ENCODE measurements at places on chromosomes 12 and 14.

DNA sequence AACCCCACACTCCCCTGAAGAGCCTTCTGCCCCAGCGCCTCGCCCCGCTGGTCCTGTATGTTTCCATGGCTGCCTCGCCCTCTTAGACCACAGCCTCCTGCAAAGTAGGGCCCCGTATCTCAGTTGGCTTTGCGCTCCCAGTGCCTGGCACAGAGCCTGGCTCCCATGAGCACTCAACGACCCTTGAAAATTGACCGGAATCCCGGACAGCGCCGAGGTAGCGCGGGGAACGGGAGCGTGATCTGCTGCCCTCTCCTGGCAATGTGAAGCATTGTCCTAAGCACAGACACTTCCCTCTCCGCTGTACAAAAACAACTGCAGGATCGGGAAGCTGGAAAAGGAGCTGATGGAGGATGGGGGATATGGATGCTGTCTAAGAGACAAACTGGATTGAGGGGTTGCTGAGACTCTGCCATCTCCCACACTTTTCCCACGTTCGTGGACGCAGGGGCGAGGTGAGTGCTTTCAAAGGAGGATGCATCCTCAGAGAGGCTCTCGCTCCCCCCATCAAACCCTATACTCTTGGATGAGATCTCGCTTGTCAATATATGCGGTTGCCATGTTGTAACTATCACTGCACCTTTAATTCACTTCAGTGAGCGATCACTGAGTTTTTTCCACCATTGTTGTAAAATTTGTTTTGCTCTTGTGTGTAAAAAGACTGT is 10.7 kb upstream of the FKBP4 start:
- DNase-seq, result peak; percentile 32

DNA sequence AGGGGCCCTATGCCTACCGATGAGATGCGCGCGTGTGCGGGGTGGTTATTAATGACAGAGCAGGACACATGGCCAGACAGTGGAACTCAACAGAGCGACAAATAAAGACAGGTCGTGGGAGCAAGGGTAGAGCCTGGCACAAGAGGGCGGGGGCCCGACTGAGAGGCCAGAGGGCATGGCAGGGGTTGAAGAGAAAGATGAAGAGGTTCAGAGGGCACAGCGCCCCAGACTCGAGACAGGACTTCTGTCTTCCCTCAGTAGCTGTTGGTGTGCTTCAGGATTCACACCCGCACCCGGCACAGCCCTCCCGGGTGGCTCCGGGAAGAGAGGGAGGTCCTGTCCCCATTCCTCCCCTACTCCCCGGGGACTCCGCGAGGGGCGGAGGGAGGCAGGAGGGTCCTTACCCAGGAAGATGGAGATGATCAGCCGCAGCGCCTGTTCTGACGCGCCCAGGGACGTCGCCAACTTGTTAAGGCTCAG is 366 bp downstream of the LPCAT3 start:
- DNase-seq, result no peak

GRCh38 chr14:65210118-65210821 is 108.0 kb upstream of the MAX start:
- DNase-seq, result no peak

GRCh38 chr14:92248696-92249095 is 74.3 kb upstream of the SLC24A4 start:
- no peak for DNase-seq

DNA sequence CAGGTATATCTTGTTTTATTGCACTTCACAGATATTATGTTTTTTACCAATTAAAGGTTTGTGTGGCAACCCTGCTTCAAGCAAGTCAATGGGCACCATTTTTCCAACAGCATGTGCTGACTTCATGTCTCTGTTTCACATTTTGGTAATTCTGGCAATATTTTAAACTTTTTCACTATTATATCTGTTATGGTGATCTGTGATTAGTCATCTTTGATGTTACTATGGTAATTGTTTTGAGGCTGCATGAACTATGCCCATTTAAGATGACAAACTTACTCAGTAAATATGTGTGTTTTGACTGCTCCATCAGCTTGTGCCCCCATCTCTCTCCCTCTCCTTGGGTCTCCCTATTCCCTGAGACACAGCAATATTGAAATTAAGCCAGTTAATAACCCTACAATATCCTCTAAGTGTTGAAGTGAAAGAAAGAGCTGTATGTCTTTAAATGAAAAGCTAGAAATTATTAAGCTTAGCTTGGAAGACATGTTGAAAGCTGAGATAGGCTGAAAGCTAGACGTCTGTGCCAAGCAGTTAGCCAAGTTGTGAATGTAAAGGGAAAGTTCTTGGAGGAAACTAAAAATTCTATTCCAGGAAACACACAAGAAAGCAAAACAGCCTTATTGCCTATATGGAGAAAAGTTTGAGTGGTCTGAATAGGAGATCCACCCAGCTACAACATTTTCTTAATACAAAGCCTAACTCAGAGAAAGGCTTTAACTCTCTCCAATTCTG is 365.1 kb downstream of the ATP23 start:
- no peak for DNase-seq

- DNase-seq, result no peak
These were observed 199.9 kb upstream of the FOXN3 start for GRCh38 chr14:89616852-89617341.

DNA sequence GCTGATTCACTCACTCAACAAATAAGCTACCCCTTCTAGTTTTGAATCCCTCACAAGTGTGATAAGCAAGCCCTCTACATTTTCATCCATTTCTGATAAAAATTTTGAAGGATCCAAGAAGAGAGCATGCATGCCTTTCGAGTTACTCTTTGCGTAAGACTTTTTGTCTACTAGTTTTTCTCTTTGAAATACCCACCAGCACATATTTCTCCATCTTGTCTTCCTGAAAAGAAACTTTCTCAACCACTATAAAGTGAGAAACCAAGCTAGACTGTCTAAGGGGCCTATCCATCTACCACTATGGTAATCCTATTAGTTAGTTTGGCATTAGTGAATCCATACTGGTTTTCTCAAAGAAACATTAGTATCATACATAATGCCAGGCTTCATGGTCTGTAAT is 56.9 kb downstream of the PARP11 start:
- no peak for DNase-seq

GRCh38 chr12:65259501-65259900 is 19.0 kb upstream of the MSRB3 start:
- DNase-seq, result no peak

DNA sequence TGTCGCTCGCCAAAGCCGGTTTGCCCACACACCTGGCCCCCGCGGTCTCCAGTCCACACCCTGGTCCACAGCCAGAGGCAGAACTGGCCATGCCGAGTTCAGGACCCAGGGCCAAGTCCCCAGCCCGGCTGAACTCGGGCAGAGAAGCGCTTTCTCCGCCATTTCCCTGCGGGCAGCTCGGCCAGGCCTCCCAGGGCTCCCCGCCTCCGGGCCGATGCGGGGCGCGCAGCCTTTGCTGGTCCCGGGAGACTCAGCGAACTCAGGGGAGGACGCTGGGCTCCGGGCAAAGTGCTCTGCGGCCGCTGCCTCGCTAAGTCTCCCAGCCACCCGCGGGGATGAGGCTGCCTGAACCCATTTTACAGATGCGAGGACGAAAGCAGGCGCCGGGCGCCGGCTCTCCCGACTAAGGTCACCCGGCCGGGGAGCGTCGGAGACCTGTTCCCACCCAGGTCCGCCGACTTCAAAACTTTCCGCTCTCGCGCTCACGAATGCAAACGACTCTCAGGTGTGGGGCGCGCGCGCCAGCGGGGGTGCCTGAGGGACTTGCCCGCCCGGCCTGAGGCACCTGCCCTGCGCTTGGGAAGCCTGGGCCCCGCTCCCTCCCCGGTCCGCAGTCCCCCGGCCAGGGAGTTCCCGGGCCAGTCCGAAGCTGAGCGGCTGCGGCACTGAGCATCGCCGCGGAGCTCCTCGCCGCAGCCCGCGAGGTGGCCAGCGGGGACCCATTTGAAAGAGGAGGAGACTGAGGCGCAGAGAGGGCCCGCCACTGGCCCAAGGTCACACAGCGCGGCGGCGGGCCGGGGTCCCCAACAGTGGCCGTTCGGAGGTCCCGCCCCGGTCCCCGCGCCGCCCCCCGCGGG is 627 bp downstream of the TESC start:
- DNase-seq, result no peak

DNA sequence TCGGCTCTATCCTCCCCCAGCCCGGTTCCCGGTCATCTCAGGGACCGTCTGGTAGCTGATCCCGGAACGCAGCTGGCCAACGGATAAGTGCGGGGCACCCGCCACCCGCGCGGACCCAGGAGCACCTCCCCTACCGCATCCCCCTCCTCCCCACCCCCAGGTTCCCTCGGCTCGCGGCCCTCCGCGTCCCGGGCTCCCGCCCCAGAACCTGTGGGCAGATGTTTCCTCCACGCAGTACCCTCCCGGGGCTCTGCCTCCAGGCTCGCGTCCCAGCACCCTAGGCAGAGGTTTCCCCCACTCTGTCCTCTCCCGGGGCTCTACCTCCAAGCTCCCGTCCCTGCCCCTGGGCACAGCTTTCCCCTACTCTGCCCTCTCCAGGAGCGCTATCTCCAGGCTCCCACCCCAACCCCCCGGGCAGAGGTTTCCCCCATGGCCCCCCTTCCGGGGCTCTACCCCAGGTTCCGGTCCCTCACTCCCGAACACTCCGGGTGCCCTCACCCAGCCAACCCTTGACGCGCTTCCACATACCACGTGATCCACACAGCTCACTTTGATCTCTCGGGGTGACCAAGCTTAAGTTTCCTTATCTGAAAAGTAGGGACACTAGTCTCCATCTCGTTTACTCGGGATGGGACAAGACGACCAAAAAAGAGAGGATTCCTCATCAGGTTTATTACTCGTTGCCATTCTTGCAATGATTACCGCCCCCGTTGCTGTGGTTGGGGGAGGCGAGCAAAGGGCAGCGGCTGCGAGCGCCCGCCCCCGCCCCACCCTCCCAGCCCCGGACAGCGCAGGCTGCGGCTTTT is at the start of gene CCDC38:
CCDC38 (minus strand) TSS at position 91 of the 806 bp plus-strand sequence. CDS start 6,105 bp downstream, outside the sequence.
- peak; percentile 59 for DNase-seq

DNA sequence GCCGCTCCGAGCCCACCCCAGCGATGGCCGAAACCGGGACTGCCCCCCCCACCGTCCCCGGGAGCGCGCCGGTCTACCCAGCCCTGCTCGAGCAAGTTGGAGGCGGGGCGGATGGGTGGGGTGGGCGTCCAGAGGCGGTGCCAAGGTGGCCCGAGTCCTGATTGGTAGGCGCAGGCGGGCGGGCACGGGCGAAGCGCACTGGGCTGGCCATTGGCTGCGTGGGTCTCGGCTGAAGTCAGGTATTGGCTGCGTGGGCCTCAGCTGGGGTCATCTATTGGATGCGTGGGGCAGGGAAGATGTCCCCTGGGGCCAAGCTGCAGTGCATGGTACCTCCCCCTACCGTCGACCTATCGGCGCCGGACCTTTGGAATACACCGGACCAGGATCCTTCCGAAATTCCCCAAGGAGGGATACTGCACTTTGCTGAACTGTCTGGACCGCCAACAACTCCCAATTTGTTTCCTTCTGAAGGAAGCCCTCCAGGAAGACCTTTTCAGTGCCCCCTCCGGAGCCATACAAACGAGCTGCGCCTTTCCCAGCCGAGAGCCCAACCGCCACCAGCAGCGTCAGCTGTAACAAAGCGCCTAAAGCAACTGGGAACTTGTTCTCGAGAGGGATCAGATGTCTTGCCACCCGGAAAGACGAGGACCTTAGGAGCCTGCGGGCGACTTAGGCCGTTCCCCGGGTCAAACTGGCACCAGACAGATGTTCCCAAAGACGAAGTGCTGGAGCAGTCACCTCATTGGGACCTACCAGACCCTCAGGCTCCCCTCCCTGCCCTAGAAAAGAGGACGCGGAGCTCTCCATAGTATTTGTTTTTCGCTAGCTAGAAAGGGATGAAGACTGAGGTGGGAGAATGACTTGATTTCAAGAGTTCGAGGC is at the start of gene HOMEZ:
HOMEZ (minus strand) TSS at position 113 of the 882 bp plus-strand sequence. CDS start 180 bp downstream, outside the sequence.
- peak; percentile 91 for DNase-seq

DNA sequence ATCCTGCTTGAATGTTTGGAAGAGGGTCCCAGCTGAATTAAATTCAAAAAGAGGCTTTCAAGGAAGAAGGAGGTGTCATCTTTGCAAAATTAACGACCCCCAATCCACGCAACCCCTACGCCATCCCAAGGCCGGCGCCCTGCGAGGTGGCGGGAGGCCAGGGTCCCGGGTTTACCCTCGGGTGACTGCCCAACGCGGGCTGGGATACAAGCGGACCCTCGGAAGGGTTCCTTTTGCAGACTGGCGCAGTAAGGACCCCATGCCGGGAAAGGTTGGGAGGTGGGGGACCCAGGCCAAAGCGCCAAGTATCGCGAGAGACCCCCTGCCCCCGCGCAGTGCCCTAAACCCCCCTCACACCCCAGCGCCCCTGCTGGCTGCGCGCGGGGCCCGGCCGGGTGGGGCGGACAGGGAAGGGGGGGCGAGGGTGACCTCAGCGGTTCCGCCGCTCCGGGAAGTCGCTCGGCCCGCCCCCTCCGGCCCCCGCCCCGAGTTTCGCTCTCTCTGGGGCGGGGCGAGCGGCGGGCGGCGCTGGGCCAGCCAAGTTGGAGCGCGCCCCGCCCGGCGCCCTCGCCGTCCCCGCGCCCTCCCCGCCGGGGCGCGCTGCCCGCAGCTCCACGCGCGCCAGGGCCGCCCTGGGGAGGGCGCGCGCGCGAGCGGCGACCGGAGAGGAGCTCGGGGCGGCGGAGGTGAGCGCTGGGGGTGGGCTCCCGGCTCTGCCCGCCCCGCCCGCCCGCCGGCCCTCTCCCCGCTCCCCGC is 708 bp upstream of the ZBTB42 start:
- peak; percentile 53 for DNase-seq

DNA sequence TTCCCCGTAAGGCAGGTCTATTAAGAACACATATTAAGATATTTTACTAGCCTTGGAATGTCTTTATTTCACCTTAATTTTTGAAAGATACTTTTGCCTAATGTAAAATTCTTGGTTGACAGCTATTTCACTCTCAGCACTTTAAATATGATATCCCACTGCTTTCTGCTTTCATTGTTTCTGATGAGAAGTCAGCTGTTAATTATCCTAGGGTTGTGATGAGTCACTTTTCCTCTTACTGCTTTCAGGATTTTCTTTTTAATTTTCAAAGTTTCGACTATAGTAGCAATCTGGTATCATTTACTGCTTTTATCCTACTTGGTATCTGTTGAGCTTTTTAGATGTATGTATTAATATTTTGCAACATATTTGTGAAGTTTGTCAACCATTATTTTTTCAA is 578.9 kb upstream of the ATP2B1 start:
- DNase-seq, result no peak

GRCh38 chr12:112577473-112578329 is 159.0 kb downstream of the PTPN11 start:
- no peak for DNase-seq
